AG10803 (cell line): ENCODE measurements at places on chromosomes 7 and 10.
A peak's percentile ranks its signal among the peaks of the same experiment; 100 is the strongest.

- DNase-seq, result no peak
These were observed 35.0 kb downstream of the ARMH3 start for GRCh38 chr10:102020938-102021337.

DNA sequence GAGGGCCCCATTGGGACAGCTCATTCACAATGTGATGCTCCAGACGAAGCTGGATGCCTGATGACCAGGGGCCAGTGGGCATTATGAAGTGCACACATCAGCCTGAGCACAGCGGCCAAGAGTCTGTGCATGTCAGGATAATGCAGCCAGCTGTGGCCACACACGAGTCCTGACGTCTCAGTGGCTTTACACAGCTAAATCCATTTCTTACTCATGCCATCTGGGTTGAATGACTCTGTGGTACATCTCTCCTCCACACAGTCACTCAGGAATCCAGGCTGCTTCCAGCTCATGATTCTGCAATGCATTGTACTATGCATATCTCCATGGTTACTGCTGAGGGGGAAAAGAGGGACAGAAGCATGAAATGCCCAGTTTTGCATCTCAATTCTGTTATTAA is 123.6 kb downstream of the PRLHR start:
- peak; percentile 80 for DNase-seq

DNA sequence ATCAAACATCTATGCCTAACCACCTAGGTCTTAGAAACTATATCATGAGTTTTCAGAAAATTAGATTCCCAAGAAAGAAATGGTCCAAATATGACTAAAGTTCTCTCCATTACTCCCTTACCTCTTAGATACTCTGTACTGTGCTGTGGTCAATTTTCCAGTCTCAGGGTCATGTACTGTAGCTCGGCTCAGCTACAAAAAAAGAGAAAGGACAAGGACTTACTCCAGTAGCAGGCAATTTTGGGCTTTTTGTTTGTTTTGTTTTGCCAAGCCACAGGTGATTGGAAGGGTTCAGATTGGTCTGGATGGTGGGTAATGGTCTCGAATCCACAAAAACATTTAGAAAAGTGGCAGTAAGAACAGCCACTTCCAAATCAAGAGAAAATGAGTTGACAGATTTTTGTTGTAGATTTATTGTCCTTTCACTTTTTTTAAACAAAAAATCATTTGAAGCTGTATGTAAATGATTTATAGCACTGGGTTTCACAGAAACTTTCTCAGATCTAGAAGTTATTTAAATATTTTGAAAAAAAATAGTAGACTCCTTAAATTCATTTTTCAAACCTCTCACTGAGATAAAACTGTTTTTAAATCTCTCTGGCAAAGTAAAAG is 52.8 kb downstream of the P4HA1 start:
- DNase-seq, result no peak

- no peak for DNase-seq
These were observed 610.3 kb downstream of the PTPRN2 start for GRCh38 chr7:157977306-157977705.

- no peak for DNase-seq
These were observed 947.6 kb upstream of the POT1 start for GRCh38 chr7:125877246-125877645.

- DNase-seq, result peak; percentile 13
These were observed 45.0 kb downstream of the ALOX5 start for GRCh38 chr10:45418849-45419675.

DNA sequence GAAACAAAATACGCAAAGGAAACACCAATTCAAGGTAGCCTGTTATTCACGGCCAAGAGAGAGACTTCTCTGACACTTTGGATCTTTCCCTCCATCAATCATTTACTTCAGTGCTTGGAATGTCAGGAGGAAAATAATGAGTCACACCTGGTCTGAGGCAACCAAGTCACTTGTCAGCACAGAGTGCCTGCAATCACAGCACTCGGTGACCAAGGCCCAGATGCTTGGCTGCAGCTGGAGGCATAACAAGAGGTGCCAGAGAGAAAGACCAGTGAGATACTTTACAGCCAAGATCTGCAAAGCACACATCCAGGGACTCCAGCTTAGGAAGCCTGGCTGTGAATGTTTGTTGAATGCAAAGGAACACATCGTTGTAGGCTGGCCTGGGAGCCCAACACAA is 33.9 kb downstream of the ASB13 start:
- DNase-seq, result peak; percentile 47

DNA sequence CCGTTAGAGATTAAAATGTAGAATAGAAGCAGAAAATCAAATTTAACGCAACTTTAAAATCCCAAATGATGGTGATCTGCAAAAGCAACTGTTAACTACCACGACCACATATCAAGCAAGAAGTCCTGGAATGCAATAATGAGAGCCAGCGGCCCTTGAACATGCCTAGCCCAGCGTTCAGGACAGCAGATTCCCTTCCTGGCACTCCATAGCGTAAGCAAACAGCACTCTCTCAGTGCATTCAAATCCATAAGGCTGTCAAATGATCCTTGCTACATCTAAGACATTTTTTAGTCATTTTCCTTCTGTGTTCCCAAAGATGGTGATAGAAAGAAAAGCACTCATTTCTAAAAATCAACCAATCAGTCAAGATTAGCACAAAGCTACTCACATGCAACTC is 48.1 kb downstream of the CHST15 start:
- DNase-seq, result no peak

DNA sequence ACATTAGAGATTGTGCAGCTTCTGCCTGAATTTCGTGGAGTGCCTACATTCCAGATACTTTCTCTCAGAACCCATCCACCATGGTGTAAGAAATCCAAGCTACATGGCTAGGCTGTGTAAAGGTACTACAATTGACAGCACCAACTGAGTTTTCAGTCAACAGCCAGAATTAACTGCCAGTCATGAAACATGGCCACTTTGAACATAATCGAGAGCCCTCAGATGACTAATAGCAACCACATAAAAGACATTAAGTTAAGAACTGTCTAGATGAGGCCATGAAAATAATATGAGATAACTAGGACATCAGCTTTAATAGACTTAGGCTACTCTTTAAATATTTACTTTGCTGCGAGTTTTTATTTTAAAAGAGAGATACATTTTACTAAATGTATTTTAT is 1106.8 kb upstream of the LRRTM3 start:
- no peak for DNase-seq

GRCh38 chr7:103343758-103344452 is 662 bp downstream of the DNAJC2 start:
- peak; percentile 25 for DNase-seq

DNA sequence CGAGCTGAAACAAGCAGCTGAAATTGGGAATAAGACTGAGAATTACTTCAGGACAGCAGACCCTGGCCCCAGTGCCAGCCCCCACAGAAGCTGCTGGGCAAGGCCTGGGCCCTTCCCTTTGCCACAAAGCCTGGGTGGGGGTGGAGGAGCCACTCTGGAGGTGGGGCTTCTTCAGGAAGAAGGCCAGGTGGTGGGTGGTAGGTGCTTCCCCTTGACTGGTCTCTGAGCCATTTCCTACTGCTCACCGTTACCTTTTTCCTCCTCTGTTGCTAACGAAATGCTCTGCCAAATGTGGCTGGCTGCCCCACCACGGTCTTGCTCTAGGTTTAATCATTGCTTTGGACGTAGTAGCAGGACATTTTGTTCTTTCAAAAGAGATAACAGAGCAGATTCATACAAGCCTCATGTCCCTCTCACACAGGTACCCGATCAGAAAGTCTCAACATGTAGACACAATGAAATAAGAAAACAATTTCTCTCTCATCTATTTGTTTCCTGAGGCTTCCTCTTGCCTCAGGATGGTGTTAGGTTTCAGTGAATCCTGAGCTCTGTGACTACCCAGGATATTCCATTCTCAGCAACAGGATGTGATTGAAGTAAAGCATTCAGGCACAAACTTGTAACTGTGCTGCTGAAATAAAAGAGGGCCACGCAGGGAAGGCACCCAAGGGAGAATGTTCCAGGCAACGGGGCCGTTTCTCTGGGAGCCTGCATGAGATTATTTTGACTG is 66.5 kb downstream of the WDR11 start:
- no peak for DNase-seq

DNA sequence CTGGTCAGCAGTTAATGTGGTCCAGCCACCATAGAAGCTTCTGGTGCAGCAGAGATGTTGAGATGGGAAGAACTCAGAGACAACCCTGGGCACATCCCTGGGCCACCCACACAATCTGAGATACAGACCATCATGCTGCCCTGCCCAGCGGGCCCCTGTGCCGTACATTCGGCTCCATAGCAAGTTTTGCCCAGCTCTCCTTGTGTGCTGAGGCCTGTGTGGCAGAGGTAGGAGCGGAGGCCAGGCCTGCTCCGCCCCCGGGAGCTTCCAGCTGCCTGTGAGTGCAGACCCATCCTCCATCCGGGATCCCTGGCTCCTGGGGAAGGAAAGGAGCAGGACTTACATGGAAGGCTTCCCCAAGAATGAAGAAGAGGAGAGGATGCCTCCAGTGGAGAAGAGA is 140.3 kb downstream of the NEURL1 start:
- DNase-seq, result no peak

GRCh38 chr7:6392712-6393666 is 54.8 kb downstream of the DAGLB start:
- DNase-seq, result peak; percentile 66

GRCh38 chr7:50793120-50793946 is 10.6 kb upstream of the GRB10 start:
- DNase-seq, result peak; percentile 56

DNA sequence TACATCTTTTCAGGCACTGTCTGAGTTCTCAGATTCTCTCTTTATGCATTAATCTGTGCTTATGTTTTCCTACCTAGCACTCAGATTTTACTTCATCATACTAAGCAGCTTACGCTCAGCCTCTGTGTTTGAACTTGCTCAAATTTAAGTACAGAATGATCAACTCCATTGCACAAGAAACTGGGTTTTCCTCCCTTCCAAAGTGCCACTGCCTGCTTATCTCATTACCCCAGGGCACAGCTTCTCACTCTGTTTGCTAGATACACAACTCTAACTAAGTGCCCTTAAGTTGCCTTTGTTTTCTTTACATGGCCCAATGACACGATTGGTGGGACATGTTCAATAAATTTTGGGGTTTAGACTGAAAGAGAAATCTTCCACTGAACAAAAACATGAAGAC is 267.7 kb downstream of the GFRA1 start:
- no peak for DNase-seq

DNA sequence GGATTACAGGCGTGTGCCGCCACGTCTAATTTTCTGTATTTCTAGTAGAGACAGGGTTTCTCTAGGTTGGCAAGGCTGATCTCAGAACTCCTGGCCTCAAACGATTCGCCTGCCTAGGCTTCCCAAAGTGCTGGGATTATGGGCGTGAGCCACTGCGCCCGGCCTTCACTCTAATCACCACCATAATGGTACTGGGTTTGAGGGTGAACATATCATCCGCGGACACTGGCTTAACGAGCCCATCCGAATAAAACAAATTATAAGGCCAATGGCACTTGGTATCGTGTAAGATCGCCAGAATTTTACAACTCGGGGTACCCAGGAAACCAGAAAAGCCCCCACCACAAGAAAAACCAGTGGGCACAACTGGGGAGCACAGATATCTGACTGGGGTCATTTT is 580 bp downstream of the FAM200A start:
- DNase-seq, result no peak

DNA sequence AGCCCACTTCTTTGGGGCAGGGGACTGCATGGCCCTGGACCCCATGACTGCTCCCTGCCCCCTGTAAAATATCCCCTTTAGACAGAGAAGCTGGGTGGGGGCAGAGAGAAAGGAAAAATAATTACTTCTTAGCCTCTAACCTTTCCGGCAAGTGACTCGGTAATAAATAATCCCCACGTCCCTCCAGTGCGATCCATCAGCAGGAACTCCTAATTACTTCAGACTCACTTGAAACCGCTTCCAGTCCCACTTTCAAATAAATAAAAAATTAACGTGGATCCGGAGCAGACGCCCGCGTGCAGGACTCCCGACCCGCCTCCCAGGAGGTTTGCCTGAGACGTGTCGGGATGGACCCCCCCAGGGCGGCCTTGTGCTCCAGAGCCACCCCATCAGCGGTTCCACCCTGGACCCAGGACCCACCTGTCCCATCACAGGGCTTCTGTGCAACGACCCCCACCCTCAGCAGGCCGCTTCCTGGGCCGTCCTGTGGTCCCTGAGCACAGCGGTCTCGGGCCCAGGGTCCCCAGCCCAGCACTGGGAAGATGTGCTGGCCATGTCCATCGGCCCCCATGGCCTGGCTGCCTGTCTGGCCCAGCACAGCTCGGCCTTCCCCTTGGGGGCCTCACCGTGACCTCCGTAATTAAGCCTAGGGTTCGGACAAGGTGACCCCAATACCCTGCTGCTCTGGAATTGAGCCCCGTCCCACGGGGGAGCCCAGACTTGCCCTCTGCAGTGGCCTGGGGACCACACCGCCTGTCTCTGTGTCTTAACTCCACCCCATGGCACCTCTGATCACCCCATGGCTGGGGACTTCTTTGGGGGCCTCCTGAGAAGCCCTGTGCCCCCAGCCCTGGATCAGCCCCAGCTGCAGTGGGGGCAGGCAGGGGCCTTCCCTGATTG is 108.0 kb downstream of the UNCX start:
- DNase-seq, result no peak

DNA sequence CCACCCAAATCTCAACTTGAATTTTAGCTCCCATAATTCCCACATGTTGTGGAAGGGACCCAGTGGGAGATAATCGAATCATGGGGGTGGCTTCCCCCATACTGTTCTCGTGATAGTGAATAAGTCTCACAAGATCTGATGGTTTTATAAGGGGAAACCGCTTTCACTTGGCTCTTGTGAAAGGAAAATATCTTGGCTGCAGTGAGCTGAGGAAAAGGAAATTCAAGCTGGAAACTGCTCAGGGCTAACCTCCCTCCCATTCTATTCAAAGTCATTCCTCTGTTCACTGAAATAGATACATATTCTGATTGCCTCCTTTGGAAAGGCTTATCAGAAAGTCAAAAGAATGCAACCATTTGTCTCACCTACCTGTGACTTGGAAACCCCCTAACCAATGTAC is 15.8 kb downstream of the CYCS start:
- no peak for DNase-seq

DNA sequence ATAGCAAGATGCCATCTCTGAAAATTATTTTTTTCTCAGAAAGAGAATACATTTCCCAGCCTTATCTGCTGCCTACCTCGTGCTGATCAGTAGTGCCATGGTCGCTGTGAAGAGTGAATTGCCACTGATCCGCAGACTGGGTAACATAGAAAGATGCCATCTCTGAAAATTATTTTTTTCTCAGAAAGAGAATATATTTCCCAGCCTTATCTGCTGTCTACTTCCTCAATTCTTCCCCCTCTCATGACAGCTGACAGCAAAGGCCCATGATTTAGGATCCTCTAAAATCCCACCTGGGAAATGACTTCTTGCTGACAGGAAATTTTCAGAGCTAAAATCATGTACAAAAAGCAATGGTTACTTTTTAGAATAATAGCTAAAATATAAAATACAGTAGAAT is 92.5 kb upstream of the AHR start:
- no peak for DNase-seq
